ENCODE measurements at places on chromosomes 16 and 17.

GRCh38 chr17:73363442-73364154 is 51.8 kb upstream of the CDC42EP4 start:
- DNase-seq, result peak; percentile 65

DNA sequence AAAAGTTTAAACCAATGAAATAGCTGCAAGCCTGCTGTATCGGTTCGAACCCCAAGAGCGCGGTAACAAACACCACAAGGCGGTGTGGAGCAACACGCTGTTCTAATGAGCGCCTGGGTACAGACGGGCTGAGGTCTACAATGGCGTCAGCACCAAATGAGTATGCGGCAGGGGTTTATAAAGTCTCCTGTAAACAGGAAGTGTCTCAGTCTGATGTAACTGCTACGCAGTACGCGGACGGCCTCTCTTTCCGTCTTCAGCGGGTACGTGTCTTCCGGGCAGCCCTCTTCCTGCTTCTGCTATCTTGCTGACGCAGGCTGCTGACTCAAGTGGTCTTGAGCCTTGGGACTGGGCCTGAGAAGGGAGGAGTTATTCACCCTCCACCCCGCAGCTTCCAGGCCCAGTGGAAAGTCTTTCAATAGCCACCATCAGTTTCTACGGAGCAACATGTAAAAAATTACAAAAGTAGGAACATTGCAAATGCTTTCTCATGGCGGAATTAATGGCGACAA is 40.5 kb upstream of the KCNJ2 start:
- DNase-seq, result no peak

GRCh38 chr17:81385320-81386111 is 9.7 kb upstream of the BAHCC1 start:
- DNase-seq, result no peak

DNA sequence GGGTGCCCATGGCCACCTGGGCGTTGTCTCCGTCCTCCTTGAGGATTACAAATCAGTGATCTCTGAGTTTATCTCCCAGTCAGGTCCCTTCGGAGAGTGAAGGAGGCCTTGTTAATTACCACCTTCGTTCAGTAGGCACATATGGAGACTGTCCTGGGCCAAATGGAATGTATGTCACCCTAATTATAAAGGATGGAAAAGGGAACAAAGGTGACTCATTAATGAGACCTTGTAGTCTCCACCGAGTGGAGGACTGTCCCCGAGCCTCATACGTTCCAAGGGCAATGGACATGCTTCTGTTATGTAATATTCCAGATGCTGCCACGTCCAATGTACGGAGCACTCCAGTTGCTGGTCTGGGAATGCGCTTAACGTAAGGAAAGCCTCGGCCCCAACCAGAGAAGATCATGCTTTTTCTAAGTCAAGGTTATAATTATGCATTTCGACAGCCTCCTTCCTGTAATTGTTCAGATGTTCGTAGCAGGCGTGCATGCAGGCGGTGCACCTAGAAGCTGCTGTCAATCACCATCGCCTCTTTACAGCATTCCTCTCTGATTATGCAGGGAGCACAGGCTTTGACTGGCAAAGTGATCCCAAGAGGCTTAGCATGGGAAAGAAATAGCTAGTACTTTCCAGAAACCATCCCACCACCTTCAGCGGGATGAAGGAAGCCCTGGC is 22.4 kb upstream of the SEC14L1 start:
- no peak for DNase-seq

GRCh38 chr16:35255816-35256215 is 1796.4 kb downstream of the TP53TG3F start:
- no peak for DNase-seq

DNA sequence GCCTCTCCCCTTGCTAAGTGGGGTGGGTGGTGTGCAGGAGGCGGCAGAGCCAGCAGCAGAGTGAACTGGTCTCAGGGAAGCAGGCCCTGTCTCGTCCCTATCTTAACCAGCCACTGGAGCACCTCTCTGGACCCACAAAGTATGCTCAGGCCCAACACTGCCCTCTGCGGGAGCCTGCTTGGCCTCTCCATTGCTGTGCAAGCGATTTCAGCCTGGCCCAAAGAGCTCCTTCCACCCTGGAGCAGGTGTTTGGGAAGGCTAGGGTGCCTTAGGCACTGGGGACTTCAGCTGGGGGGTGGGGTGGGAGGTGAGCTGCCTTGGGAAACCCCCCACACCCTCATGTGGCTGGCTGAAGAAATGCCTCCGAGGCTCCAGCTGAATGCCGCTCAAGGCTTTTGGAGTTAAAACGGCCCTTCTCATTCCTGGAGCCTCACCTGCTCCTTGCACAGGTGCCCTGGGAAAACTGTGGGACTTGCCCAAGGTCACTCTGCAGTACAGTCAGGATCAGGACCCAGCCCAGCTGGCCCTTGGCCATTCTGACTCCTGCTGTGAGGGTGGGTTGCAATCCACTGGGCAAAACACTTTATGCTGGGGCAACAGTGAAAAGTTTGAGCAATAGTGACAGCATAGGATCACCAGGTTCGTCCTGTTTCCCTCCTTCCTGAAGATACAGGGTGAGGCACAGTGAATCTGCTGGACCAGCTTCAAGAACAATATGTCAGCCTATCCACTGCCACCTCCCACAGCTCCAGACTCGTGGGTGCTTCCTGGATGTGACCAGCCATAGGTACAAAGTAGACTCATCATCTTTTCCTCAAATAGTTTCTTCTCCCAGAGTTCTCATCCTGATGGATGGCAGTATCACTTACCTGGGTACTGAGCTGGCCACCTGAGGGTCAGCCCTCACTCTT is 5.9 kb upstream of the UBE2O start:
- peak; percentile 94 for DNase-seq

- DNase-seq, result peak; percentile 62
Observed at GRCh38 chr17:27756467-27757371, 43.6 kb downstream of the NOS2 start.

DNA sequence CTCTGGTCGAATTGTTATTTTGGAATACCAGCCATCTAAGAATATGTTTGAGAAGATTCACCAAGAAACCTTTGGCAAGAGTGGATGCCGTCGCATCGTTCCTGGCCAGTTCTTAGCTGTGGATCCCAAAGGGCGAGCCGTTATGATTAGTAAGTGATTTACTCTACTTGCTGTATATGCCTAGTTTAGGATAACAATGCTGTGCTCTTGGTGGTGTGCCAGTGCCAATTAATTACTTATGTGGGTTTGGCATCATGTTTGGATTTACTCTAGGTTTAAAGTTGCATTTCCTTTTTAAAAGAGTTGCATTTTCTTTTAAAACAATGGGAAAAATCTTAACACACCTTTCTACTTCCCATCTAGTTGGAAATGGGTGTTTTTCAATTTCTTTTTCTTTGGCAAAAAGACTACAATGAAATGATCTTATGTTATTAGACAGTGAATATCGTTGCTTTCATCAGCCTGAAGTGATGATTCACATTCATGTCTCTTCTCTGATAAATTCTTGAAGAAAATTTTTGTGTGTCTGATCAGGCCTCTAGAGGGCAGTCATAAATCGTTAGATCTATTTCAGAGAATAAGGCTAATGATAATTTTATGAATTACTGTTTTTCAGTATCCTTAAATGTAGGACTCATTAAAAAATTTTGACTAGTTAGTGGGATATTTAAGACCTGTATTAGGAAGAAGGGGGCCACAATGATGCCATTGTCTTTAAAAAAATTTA is 5.6 kb downstream of the SF3B3 start:
- peak; percentile 46 for DNase-seq

DNA sequence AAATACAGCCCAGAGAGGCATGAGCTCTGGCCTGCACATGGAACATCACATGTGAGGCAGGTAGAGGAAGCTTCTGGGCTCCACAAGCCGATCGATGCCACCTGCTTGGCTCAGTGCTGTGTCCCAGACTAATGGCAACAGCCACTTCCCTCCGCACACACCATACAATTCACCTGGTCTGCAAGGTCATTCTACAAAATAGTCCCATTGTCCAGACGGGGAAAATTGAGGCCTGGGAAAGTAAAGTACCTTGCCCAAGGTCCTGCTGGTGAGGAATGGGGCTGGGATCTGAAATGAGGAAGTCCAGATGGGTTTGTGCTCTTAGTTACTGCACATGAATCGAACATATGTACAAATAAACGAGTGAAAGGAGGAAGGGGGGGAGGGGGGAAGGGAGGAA is 88.0 kb downstream of the LITAF start:
- DNase-seq, result peak; percentile 26

DNA sequence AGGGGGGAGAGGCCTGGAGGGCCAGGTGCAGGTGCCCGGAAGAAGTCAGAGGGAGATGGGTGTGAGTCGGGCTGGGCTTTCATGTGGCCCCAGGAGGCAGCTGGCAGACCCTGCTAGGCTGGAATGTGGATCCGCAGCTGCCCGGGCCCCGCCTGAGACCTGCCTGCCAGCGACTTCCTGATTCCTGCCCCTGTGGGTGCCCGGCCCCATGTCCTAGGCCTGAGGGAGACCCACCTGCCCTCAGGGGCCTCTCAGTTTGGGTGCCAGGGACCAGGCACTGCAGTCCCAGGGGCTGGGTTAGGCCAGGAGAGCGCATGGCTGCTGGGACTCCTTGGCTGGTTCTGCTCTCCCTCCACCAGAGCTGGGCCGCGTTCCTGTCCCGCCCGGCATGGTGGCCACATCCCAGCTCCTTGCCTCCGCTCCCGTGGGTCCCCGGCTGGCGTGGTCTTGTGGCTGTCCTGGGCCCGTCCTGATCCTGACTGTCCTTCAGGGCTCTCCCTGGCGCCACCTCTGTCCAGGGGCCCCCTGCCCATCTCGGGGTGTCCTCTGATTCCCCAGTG is 22.1 kb upstream of the SPNS2 start:
- no peak for DNase-seq

- DNase-seq, result no peak
Observed at GRCh38 chr16:75267631-75268264, 16.3 kb upstream of the BCAR1 start.

DNA sequence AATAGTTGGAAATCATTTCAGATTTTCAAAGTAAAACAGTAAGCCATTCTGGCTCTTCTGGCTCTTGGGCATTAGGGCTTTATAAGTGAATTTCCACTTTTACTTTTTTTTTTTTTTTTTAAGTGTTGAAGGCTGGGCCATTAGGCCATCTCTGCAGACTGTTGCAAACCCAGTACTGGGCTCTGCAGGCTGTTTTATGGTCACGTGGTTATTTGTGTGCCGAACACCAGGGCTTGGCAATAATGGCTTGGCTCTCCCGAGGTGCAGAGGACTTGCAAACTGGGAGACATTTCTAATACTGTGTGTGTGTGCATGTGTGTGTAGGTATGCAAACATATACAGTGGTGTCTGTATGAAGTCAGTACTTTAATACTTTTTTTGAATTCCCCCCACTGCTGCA is 194.9 kb upstream of the CDH5 start:
- no peak for DNase-seq

DNA sequence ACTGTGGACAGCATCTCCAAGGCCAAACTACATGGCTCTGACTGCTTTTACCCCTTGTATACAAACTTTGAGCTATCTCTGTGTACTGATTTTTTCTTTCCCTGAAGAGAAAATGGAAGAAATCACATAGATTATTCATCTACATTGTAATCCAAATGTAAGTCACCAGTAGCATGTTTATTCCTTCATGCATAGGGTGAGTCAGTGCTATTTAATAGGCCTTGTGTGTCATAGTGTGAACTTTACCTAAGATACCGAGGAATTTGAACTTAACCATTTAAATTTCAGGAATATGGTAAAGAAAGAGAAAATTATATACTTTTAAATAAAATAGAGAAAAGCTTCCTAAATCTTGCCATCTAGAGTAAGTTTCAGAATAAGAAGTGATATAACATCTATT is 16.5 kb downstream of the PHKB start:
- DNase-seq, result no peak

GRCh38 chr17:2685696-2686095 is 25.9 kb downstream of the CLUH start:
- DNase-seq, result no peak
